ENCODE measurements at places on chromosomes 12 and 14. TPM values are rescaled to one million over a fixed set of nuclear protein-coding genes. Genes with fewer than 3 reads are reported as not detected.

Gene PPP1R3E
- total RNA-seq: 5.3 TPM

Gene PTPRR
- 0.58 TPM for total RNA-seq

Gene PAX9
- total RNA-seq: not detected

Gene ZFHX2
- 0.66 TPM for total RNA-seq

Gene KRT75
- total RNA-seq: not detected

Gene PPP1R1A
- total RNA-seq: not detected

Measured in smooth muscle cell of trachea (primary cell).